Type B pancreatic cell (in vitro differentiated cells): ENCODE measurements at places on chromosomes 3 and 15. TPM values are rescaled to one million over a fixed set of nuclear protein-coding genes. Genes with fewer than 3 reads are reported as not detected.

Gene CXCR6
- not detected in 2 replicates for total RNA-seq

Gene FGF12
- 5.4 and 9.8 TPM in 2 replicates for total RNA-seq

DNA sequence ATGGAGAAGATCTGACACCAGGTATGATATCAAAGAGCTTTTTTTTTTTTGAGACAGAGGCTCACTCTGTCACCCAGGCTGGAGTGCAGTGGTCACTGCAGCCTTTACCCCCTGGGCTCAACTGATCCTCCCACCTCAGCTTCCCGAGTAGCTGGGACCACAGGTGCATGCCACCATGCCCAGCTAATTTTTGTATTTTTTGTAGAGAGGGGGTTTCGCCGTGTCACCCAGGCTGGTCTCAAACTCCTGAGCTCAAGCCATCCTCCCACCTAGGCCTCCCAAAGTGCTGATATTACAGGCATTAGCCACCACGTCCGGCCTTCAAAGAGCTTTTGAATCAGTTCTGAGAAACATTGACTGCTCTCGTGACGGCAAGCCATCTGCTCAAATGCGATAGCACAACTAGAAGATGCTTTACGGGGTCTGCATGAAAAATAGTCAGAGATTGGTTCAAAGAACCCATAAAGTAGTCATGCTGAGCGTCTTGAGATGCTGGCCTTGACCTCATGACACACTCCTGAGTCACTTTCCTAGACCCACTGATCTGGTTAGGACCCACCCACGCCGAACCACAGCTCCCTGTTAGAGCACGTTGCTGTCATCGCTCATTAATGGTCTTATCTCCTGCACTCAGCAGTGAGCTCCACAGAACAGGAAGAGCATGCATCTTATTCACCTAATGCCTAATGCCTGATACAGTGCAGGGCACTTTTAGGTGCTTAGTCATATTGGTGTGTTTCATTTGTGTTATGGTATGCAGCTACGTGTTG is 57.0 kb upstream of the NR2F2 start:
- DNase-seq: no peak
- peak overlapping the region; percentile 74 for H3K27ac ChIP-seq
- peaks cover 42% of the 10 kb centered on the region for H3K36me3 ChIP-seq
- no peaks in the 10 kb centered on the region for H3K27me3 ChIP-seq
- no peak overlapping the region for H3K4me3 ChIP-seq

DNA sequence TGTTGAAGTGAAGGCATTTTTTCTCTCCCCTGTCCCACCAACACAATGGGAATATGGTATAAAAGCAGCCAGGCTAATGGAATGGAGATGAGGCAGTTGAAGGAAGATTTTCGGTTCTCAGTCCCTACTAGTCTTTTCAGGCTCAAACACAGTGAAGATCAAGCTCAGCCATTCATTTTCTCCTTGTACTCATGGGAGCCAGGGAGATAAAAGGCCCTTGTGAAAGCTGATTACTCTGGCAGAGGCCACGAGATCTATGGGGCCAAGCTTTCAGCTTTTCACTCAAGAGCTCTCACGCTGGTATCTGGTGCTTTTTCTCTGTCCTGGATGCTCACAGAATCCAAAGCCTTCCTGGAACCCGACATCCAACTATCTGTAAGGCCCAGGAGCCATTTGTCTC is 14.5 kb upstream of the FAN1 start:
- peaks cover under 1% of the 10 kb centered on the region for H3K4me1 ChIP-seq
- H3K36me3 ChIP-seq: no peaks in the 10 kb centered on the region
- no peak overlapping the region for H3K4me3 ChIP-seq
- DNase-seq: no peak
- no peak overlapping the region for H3K27ac ChIP-seq
- no peaks in the 10 kb centered on the region for H3K27me3 ChIP-seq

DNA sequence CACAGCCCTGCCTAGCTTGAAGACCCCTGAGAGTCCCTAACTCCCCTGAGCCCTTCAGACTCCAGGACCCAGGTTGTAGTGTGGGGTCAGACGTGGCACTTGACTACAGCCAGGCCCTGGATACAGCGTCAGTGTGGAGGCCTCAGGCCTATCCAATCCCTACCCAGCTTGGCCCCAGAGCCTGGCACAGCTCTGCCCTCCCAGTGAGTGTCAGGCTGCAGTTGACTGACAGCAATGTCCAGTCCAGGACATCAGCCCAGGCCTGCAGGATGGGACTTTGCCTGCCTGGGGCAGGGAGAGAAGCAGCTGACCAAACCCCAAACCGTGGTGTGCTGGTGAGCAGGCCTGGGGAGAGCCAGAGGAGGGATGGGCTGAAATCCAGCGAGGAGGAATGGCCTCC is 27.3 kb downstream of the KLF13 start:
- H3K36me3 ChIP-seq: no peaks in the 10 kb centered on the region
- H3K27ac ChIP-seq: peak overlapping the region; percentile 94
- no peaks in the 10 kb centered on the region for H3K27me3 ChIP-seq
- no peak for DNase-seq
